HS-5 (cell line): ENCODE measurements at places on chromosomes 7 and 10.

DNA sequence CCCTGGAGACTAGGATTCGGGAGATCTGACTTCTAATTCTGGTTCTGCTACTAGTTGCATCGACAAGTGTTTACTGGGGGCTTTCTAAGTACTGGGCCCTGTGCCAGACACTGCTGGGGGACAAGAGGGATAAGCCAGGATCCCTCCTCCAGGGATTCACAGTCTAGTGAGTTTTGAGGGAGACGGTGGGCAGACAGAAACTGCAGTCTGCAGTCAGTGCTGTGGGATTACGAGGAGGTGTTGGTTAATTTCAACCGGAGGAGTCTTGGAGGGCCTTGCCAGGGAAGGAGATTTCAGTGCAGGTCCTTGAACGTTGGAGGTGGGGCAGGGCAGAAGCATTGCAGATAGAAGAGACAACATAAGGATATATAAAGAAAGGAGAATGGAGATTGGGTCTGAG, 3.5 kb upstream of the KCNH2 start:
- no peak for DNase-seq

DNA sequence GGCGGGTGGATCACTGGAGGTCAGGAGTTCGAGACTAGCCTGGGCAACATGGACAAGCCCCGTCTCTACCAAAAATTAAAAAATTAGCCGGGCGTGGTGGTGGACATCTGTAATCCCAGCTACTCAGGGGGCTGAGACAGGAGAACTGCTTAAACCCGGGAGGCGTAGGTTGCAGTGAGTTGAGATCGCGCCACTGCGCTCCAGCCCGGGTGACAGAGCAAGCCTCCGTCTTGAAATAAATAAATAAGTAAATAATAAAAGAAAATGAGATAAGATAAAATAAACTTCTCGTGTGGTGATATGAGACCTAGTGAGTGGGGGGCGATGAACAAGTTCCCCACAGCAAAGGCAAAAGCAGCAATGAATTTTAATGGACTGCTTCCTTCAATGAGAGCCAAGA, 33.6 kb upstream of the LMTK2 start:
- no peak for DNase-seq

DNA sequence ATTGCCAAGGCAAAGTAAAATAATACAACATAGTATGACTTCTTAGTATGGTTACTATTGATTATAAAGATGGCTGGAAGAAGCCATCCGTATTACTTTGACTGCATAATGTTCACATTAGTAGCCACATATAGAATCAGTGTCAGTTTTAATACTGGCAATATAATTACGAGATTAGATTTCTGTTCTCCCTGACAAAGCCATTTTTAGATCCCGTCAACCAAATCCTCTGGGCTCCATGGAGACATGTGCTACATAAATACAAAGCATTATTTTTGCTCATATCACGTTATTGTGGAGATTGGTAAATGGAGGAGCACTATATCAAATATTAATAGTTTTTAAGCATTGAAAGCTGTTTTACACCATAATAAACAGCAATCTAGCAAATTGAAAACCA, 124.0 kb downstream of the MAGI2 start:
- DNase-seq: no peak

- DNase-seq: no peak
These were observed 457.6 kb upstream of the KLF6 start for GRCh38 chr10:4242561-4243035.

DNA sequence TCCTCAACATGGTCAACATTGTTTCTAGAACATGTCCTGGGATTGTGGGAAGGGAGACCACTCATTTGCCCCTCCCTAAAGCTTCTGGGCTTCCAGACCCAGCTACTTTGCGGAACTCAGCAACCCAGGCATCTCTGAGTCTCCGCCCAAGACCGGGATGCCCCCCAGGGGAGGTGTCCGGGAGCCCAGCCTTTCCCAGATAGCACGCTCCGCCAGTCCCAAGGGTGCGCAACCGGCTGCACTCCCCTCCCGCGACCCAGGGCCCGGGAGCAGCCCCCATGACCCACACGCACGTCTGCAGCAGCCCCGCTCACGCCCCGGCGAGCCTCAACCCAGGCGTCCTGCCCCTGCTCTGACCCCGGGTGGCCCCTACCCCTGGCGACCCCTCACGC, at the start of gene EPO:
Gene EPO (plus strand): TSS at position 190 of the 392 bp plus-strand sequence. CDS start 513 bp downstream, outside the sequence.
- DNase-seq: no peak

- no peak for DNase-seq
These were observed 252.0 kb downstream of the SORCS3 start for GRCh38 chr10:104892879-104893617.

- DNase-seq: no peak
These were observed 358.2 kb upstream of the NPVF start for GRCh38 chr7:25586513-25586912.

DNA sequence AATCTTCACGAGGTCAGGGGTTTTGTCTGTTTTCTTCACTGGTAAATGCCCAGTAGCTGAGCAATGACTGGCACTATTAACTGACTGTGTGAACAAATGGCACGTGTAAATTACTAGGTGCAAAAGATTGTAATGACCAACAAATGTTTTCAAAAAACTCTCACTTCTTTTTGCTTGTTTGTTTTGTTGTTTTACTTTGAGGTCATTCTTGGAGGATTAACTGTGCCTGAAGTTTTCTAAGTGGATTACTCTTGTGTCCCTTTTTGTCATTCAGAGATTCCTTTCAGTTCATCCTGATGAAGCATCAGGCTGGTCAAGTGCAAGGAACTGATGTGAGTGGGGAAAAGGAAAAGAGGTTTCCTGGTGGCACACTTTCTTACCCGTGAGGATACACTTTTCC, 74.4 kb upstream of the PPP1R3C start:
- no peak for DNase-seq

GRCh38 chr7:4022265-4022664, 659.8 kb upstream of the FOXK1 start:
- DNase-seq: no peak

- DNase-seq: no peak
These were observed 61.9 kb downstream of the PARD3 start for GRCh38 chr10:34753014-34753757.

GRCh38 chr7:42221304-42221703, 15.7 kb downstream of the GLI3 start:
- DNase-seq: no peak

DNA sequence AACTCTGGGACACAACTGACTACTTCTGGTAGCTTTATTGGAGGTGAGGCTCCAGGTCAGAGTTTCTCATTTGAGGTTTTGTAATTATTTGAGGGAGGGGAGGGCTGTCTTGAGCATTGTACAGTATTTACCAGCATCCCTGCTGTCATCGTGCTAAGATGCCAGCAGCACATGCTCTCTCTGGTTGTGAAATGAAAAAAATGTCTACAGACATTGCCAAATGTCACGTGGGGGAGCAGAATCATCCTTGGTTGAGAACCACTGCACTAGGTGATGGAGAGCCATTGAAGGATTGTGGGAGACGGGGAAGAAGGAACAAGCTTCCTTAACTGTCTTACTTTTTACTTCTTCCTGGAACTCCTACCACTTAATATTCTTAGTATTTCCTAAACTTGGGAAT, 5.0 kb downstream of the SEPTIN7 start:
- DNase-seq: no peak

GRCh38 chr10:26222563-26222962, 6.0 kb downstream of the GAD2 start:
- no peak for DNase-seq

GRCh38 chr10:11440250-11441150, 170.9 kb downstream of the USP6NL start:
- DNase-seq: no peak

DNA sequence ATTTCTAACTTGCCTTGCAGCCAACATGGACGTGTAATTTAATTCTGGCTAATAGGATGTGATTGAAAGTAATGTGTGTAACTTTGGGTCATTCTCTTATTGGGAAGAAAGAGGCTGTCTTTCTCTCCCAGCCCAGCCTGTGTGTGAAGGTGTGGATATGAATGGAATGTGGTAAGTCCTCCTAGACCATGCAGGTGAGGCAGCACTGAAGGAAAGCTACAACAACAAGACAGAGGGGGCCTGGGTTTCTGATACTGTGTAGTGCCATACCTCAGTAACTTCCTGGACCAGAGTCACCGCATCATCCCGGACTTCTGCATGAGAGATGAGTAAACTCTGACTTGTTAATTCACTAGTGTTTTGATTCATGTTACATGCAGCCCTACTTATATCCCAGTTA, 237.0 kb downstream of the EXOC4 start:
- DNase-seq: no peak

DNA sequence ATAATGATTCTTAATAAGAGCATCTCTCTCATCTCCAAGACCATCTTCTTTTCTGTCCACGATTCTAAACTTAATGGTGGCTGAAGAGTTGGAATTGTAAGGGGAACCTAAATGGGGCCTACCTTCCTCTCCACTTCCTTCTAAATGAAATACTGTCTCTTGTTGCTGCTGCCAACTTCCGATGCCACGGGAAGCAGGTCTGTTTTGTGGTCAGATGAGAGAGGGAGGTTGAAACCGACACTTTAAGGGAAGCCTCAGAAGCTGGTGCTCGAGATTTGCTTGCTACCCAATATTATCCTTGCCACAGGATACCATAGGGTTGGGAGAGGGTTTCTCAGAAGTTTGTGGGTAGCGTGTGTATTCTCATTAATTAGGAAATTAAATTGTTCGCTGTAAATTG, 464.1 kb downstream of the SUGCT start:
- no peak for DNase-seq

DNA sequence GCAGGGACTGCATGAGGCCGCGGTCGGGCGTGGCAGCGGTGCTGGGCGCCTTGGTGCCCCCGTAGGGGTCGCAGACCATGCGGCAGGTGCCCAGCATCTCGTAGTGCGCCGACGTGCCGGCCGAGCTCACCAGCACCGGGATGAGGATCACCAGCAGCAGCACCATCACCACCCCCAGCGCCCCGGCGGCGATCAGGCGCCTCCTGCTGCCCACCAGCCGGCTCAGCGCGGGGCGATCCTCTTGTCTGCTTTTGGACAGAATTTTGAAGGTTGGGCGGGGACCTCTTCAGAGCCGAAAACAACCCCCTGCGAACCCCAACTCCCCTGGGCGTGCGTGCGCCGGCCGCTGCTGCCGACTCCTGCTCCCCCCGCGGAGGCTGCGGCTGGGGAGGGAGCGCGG, 779 bp downstream of the C1QL3 start:
- no peak for DNase-seq

DNA sequence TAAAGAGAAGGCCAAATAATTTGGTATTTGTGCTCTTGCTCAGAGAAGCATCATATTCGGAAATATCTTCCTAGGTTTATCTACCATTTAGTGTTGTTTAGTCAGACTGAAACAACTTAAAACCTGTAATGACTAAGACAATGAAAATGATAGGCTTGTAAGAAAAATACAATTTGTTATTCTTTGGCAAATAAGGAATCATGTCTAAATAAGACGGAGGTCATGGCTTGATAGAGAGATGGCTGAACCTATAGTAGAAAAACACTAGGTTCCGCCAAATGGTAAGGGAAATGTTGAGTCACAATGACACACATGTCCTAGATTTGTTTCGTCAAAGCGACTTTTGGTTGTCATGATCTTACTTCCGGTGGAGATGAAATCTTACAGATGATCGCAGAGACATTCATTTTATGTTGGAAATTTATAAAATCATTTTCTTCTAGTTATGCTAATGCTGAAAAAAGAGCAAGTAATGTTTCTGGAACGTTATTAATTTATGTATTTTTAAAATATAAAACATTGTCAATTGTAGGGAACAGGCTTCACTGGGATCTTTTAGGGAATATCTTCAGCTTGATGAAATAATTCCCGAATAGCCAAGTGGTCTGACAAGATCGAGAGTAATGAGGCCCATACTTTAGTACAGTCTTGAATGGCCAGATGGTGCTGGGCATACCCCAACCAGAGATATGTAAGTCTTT, 1.0 kb downstream of the SRGN start:
- DNase-seq: no peak

DNA sequence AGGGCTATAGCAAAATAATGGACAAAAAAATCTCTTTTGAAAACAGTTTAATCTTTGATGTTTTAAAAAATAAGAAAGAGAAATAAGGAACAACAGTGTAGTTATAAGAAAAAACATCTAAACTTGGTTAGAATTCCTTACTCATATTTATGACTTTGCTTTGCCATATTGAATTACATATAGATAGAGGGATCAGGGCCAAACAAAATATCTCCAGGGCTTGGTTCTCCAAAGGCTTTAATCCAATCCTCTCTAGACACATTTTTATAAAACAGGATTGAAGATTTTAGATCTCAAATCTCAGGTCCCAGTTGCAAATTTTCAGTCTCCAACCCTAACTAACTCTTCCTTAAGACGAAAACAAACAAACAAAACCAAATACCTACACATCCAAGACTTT, 72.6 kb upstream of the RHOBTB1 start:
- no peak for DNase-seq

DNA sequence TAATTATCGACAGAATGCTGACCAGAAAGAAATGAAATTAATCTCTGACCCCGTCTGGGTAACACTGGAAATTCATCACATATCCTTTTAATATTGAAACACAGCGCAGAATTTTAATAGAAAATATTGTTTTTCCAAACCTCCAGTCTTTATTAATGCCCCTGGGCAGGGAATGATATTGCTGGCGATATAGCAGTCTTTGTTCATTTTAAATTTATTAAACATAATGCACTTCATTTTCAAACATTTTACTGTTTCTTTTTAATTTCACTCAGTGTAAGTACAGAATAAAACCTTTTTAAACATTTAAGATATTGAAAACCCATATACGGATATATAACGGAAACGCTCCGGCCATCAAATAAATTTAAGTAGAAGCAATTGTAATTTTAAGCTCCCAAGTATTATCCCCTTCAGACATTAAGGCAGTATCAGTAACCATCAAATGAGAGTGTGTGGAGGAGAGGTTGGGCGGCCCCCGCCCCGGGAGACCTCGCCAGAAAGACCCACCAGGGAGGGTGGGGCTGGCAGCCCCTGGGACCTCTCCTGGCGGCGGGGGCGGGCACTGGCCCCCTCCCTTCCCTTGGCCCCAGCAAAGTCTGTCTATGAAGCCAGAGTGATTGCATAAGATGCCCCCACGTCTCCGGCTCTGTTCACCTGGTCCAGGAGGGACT, 10.8 kb downstream of the UNCX start:
- no peak for DNase-seq

DNA sequence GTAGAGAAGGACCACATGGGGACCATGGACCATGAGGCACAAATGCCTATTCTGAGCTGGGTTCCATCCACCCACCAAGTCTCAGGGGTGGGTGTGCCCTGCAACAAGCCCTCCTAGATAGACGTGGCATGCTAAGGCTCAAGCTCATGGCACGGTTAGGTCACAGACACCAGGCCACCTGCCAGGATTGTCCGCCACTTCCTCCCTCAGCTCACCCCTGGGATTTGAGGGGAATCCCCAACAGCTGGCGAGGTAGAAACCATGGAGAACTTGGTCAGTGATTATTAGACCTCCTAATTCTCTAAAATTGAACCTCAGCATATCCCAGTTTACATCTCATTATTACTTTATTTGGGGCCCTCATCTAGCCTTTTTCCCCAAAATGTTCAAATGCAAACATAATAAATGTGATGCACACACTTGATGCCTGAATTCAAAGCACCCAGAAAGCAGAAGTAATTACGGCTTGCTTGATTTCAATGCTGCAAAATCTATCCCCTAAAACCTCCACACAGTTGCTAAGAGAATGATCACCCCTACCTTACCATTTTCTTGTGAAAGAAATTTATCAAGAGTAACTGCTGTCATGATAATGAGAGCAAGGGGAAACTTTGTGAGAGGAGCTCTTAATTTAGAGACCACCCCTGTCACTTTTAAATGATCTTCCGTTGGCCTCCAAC, 366.6 kb upstream of the PFKP start:
- DNase-seq: no peak

- no peak for DNase-seq
These were observed 190.2 kb downstream of the SORCS3 start for GRCh38 chr10:104831272-104831671.
